ENCODE measurements at places on chromosomes 13 and 19. TPM values are rescaled to one million over a fixed set of nuclear protein-coding genes. Genes with fewer than 3 reads are reported as not detected.

GRCh38 chr19:39415111-39416046 lies 2.9 kb downstream of the PLEKHG2 start:
- no peak for DNase-seq

GRCh38 chr13:33633701-33634545 lies 184.0 kb upstream of the RFC3 start:
- no peak for DNase-seq

DNA sequence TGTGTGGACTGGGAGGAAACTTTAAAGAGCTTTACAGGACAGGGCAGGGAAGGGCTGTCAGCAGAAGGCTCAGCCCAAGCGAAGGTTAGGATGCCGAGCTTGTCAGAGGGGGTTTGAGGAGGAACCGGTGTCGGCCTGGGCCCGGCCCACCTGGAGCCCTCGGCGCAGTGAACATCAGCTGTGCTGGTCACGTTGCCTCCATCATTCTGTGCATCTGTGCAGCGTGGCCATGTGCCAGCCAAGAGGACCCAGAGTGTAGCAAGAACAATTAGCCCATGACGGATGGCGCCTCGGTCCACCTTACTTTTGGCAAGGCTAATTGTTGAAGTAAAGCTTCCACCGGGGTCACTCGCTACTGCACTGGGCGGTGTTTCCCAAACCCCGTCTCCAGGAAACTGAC lies 161.4 kb downstream of the PTPRS start:
- no peak for DNase-seq

DNA sequence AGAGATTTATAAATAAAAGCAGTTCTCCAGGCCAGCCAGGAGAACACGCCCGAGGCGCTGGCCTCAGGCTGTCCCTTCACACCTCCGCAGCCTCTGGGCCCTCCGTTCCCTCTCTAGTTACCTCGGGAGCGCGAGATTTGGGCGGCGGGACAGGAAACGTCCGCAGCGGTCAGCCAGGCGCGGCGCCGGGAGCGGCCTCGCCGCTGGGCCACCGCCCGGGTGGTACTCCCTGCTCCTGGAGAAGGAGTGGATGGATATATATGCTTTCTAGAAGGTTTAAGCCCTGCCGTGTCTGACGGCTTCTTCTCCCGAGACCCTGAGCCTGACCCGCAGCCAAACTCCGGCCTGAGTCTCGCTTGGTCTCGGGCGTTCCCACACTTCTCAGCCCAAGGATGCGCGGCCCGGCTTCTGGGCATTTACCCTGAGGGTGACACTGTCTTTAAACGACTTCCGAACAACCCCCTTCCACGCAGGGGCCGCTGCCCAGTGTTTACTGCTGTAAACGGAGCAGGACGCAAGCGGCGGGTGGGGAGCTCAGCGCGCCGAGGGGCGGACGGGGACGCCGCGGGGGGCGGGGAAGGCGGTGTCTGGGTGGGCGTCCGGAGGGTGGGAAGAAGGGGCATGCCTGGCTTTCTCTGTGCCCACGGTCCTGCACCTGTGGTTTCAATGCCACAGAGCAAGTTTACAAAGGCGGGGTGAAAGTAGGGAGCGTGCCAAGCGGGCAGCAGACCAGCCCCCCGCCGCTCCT lies 2.0 kb upstream of the ZIC2 start:
- DNase-seq, result no peak

DNA sequence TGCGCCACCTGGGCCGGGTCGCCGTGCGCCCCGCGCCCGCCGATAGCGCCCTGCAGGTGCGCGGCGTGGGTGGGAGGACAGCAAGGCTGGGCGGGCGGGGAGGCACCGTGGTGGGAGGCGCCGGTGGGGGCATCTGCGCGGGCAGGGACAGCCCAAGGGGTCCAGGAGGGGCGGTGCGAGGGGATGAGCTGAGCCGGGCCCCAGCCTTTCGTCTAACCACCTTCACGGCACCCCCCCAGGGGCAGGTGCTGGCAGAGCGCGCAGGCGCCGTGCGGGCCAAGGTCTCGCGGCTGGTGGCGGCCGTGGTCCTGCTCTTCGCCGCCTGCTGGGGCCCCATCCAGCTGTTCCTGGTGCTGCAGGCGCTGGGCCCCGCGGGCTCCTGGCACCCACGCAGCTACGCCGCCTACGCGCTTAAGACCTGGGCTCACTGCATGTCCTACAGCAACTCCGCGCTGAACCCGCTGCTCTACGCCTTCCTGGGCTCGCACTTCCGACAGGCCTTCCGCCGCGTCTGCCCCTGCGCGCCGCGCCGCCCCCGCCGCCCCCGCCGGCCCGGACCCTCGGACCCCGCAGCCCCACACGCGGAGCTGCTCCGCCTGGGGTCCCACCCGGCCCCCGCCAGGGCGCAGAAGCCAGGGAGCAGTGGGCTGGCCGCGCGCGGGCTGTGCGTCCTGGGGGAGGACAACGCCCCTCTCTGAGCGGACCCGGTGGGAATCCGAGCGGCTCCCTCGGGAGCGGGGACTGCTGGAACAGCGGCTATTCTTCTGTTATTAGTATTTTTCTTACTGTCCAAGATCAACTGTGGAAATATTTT lies 3.1 kb downstream of the KISS1R start:
- no peak for DNase-seq

GRCh38 chr19:6092329-6093286 lies 17.7 kb downstream of the RFX2 start:
- peak; percentile 89 for DNase-seq

- no peak for DNase-seq
Observed at GRCh38 chr13:41059456-41060081, 1.7 kb upstream of the WBP4 start.

GRCh38 chr13:38785042-38785441 lies 98.2 kb downstream of the FREM2 start:
- DNase-seq, result no peak

DNA sequence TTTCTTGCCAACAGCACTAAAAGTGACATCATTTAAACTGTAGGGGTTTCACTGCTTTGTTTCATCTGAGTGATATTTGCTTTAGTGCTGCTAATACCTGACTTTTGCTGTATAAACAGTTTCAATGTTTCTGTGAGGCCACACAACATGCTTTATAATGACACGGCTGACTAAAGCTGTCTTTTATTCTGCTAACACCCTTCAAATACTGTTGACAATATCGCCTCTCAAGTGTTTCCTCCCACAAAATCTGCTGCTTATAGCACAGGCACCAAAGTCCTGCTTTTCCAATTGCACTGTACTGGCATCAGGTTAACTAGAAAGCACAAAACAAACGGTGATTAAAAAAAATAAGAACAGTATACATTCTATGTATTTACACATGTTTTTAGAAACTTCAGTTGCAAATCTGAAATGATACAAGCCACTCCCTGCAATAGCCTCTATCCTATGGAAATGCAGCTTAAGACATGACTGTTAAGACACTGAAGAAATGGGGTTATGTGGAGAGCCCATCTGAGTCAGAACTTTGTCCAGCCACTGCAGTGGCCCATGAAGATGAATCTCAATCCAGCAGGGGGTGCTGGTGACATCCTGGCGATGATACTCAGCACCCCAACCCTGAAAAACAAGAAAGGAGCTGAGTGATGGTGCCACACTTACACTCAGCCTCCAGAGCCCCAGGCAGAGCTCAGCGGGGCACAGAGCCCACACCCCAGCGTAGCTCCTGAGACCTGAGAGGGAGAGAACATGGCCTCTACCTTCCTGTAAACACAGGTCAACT lies 29.4 kb downstream of the RFXAP start:
- no peak for DNase-seq

GRCh38 chr19:11181488-11181887 lies 15.9 kb downstream of the KANK2 start:
- DNase-seq, result no peak

DNA sequence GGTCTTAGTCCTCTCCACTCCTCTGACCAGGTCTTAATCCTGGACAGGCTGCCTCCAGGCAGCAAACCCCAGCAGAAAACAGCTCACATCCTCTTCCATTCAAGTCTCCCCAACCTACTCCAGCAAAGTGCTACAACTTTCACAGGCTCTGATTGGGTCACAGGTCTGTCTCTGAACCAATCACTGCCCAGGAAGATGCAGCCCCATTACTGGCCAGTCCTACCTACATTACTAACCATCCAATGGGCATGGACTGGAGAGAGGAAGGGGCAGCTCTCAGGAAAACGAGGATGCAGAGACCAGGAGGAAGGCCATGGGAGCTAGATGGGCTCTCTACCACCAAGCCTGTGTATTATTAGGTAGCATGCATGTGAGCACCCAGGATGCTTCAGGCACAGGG lies 12.2 kb downstream of the MED26 start:
- DNase-seq, result no peak

Gene BORCS8
- 38.7 TPM for total RNA-seq

Gene IQCN
- total RNA-seq, result 5.7 TPM

Gene ADAMTSL5
- total RNA-seq, result 0.27 TPM

Gene CYSLTR2
- total RNA-seq, result 1.8 TPM

Gene TNFSF9
- total RNA-seq, result not detected

Measured in thyroid gland (tissue), 4 donors.